ENCODE measurements at places on chromosomes 2 and 18. TPM values are rescaled to one million over a fixed set of nuclear protein-coding genes. Genes with fewer than 3 reads are reported as not detected.

- no peaks in the 10 kb centered on the region for H3K4me1 ChIP-seq
- H3K27ac ChIP-seq, result no peak overlapping the region
- H3K36me3 ChIP-seq, result no peaks in the 10 kb centered on the region
- DNase-seq, result no peak
Observed at GRCh38 chr2:41741951-41742595, 305.7 kb upstream of the PKDCC start.

- no peak overlapping the region for H3K4me3 ChIP-seq
- no peaks in the 10 kb centered on the region for H3K36me3 ChIP-seq
- no peak for DNase-seq
- H3K27me3 ChIP-seq, result no peaks in the 10 kb centered on the region
- no peak overlapping the region for H3K27ac ChIP-seq
Observed at GRCh38 chr2:29726976-29727375, 194.4 kb downstream of the ALK start.

GRCh38 chr2:200348897-200349563, 42.5 kb downstream of the SPATS2L start:
- H3K4me3 ChIP-seq, result no peak overlapping the region
- H3K4me1 ChIP-seq, result no peaks in the 10 kb centered on the region
- peaks cover 9% of the 10 kb centered on the region for H3K36me3 ChIP-seq
- H3K27ac ChIP-seq, result no peak overlapping the region
- no peaks in the 10 kb centered on the region for H3K27me3 ChIP-seq

Gene HOXD10
- total RNA-seq, result not detected

Measured in activated CD4-positive, alpha-beta T cell treated with anti-CD3 and anti-CD28 coated beads, Interleukin-2, amount 10 ng/mL, durations not matched to agents 7 days and 5 days (primary cell).